ENCODE measurements at places on chromosomes 7 and 10.

DNA sequence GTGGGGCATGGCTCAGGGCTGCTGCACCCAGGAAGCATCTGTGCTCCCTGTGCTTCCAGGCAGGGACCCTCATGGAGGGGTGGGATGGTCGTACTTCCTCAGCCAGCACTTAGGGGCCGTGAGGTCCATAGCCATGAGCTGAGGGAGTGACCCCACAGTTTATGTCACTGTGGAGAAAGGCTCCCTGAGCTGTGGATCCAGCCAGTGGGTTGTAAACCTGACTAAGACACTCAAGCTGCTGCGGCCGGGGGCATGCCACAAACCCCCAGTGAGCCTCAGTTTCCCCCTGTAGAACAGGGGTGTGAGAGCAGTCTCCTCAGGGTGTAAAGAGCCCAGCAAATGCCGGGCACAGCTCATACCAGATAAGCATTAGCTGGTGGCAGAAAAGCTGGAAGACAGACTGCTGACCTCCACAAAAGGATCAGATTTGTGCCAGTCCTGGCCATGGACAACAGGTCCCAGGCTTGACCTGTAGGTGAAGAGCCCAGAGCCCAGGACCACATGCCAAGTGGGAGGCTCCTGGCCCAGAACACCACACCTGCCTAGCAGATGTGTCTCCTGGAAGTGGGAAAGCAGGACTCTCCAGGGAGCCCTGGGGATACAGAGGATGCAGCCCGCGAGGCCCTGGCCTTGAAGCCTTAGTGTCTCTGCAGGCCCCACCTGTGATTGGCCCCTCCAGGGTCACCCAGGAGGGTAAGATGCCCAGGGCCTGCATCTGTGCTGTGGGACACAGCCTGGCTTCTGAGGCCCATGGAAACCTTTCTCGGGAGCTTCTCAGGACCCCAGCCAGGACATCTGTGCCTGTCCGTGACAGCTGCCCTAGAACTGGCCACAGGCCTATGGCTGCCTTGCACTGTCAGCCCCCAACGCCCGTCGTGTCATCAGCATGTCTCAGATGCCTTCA, 78.1 kb upstream of the RET start:
- DNase-seq: no peak

- no peak for DNase-seq
These were observed 256.5 kb downstream of the FRMD4A start for GRCh38 chr10:14074062-14074884.

DNA sequence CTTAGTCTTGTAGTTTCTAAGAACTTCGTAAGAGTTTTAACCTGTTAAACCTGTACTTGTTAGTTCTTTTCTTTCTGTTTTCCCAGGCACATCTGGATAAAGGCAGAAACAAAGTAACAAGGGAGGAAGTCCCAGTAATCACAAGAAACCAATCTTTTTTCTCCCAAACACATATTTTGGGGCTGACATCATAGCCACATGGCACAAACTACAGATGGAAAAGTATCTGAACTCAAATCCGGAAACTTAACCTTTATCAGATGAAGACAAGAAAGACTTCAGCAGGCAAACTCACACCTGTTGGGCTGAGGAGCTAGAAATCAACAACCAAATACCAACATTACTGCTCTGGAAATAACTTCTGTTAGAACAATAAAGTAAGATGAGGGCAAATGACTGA, 67.1 kb downstream of the CUBN start:
- no peak for DNase-seq

- DNase-seq: no peak
These were observed 82.6 kb upstream of the THSD7A start for GRCh38 chr7:11914645-11915044.

DNA sequence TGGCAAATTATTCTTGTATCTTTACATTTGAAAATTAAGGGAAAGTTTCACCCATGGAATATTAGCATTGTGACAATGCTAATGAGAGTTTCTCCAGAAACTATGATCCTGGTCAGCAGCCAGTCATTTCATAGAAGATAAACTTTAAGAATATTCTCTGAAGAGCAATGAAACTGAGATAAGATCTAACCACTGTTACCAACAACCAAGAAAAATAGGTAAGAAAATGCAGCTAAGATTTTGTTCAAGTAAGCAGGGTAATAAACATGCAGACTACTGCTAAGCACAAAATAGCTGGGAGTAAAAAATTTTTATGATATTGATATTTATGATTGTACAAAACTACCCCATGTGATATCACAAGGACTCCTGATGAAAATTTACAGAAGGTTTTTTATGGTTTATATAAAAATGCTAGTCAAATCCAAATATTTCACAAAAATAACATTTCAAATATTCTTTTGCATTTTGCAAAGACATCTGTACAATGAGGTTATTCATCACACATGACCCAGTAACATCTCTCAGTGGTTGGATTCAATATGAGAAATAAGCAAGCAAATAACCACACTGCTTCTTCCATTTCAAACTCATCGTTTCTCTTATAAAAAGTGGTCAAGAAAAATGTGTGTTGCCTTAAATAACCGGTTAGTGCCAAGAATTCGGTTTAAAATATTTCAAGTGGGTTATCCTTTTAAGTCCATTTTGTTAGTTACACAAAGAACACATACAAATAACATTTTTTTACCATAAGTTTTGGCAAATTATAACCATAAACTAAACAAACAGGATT, 251.6 kb downstream of the DIP2C start:
- no peak for DNase-seq

DNA sequence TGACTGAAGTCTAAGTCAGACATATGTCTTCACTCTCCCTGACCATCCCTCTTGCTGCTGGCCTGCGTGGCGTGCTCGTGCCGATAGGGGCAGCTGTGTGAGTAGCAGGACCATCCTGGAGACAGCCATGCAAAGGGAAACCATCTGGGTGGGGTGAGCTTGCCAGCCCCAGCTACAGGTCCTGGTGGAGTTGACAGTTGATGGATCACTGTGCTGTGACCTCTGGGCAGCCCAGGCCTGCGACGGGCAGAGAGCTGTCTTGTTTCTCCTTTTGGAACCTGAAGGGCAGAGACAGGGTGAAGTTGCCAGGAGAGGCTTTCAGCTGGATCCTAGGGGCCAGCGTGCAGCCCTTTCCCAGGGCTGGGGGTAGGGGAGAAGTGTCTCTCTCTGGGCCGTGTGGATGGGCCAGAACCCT, 44.7 kb downstream of the GRK5 start:
- DNase-seq: no peak

- DNase-seq: peak; percentile 25
These were observed 2.2 kb downstream of the CYP17A1 start for GRCh38 chr10:102835007-102835482.

DNA sequence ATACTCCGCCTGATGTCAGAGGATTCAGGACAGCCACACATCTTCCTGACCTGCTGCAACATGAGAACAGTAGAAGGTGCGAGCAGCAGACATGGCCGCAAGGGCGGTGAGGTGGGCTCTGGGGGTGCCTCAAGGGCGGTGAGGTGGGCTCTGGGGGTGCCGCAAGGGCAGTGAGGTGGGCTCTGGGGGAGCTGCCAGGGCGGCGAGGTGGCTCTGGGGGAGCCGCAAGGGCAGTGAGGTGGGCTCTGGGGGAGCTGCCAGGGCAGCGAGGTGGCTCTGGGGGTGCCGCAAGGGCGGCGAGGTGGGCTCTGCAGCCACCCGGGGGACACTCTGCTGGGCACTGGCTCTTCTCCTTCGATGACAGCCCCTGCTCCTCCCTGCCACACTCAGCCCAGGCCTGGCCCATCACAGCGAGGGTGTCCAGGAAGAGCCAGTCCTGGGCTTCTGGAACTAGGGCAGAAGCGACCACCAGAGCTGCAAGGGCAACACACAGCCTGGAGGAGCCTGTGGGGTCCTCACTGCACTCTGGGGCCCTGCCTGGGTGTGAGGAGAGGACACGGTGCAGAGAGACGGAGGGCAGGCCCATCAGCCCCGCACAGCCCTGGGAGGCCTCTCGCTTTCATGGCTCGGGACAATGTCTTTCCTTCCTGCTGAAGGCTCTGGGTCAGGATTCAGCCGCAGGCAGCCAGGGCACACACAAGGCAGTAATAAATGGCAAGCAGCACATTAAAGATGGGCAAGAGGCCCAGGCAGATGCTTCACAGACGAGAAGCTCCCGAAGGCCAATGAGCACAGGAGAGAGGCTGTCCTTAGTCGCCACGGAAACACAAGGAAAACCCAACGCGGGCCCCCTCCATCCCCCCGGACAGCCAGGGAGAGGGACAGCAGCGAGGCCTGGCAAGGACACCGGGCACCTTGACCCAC, 42.5 kb downstream of the STK32C start:
- no peak for DNase-seq

GRCh38 chr10:132158122-132158741, 28.5 kb upstream of the DPYSL4 start:
- DNase-seq: no peak

GRCh38 chr7:3710531-3710930, 409.5 kb downstream of the SDK1 start:
- no peak for DNase-seq

DNA sequence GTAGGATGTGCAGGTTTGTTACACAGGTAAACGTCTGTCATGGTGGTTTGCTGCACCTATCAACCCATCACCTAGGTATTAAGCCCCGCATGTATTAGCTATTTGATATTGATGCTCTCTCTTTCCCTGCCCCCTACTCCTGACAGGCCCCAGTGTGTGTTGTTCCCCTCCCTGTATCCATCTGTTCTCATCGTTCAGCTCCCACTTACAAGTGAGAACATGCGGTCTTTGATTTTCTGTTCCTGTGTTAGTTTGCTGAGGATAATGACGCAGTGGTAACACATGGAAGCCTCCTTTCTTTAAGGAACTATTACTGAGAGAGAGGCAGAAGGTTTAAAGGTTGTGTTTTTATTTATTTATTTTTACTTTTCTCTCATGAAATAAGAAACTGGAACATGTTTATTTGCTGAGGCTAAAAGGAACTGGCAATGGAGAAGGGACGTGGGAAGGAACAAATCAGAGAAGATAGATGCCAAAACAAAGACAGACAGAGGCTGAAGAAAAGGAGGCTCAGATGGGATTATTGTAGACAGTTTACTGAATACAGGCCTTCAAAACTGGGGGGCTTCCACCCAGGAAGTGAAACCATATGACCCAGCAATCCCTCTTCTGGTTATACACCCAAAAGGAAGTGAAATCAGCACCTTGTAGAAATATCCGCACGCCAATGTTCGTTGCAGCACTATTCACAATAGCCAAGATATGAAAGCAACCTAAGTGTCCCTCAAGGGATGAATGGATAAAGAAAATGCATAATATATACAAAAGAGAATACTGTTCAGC, 556.3 kb downstream of the GRM8 start:
- DNase-seq: no peak

GRCh38 chr7:42026622-42027197, 210.3 kb downstream of the GLI3 start:
- no peak for DNase-seq

DNA sequence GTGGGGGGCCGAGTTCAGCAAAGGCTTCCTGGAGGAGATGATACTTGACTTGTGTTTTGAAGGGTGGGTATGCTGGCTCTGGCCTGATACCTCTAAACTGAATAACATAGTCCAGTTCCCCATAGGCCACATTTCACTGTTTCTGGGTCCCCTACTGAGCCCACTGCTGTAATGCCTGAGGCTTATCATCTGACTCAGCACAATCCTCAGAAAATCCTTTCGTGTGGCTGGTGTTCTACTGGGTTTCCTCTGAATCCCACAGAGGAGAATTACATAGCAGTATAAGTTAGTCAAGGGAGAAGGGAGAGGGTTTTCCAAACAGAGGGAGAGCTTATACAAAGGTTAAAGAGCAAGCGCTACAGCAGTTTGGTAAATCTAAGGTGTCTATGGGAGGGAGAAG, 2.8 kb upstream of the R3HCC1L start:
- DNase-seq: no peak

- DNase-seq: no peak
These were observed 109.8 kb downstream of the GRID1 start for GRCh38 chr10:86256690-86257315.

- DNase-seq: no peak
These were observed 111.5 kb downstream of the PRPF18 start for GRCh38 chr10:13698217-13698616.

- DNase-seq: no peak
These were observed 83.1 kb upstream of the IGFBP3 start for GRCh38 chr7:46003896-46004875.

DNA sequence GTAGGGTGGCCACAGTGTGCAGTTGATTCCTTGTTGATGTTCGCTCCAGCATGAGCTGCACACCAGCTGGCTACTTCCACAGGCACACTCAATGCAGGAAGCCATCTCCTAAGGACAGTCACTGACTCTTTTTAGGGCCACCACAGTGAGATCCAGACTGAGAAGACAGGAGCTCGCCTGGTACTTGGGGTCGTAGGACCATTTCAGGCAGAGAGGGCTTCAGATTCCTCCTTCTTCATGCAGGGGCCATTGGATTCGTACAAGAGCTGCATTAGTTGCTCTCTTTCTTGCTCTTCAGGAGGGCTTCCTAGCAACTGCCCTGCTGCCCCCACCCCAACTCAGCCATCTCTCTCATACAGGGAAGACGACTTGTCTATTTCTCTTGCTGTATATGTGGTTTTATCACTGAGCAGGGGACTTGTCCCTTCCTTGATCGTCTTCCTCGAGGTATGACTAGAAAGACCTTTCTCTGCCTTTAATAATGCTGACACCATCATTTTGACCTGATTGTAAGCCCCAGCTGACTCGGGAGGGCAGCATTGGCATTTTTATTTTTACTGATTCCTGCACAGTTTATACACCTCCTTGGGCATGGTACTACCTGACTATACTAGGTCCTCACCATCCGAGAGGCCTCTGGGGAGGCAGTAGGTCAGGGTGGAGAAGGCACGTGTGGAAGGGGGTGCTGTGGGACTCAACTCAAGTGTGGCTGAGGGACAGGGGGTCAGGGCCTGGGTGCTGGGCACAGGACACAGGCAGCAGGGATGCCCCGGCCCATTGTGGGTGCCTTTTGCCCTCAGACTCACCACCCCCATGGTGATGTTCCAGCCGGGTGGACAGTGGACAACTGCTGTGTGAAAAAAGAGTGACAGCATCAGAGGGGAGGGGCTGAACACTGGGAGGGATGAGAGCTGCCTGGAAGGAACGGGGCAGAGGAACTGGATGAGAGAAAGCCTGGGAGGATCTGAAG, 136.7 kb upstream of the ZNF746 start:
- DNase-seq: no peak

Data from NK-92 treated with Interleukin-12 subunit alpha and Interleukin-12 subunit beta, amount 100 ng/mL, for 24 hours (cell line).